GM04504 (cell line): ENCODE measurements at places on chromosomes 1 and 21.

DNA sequence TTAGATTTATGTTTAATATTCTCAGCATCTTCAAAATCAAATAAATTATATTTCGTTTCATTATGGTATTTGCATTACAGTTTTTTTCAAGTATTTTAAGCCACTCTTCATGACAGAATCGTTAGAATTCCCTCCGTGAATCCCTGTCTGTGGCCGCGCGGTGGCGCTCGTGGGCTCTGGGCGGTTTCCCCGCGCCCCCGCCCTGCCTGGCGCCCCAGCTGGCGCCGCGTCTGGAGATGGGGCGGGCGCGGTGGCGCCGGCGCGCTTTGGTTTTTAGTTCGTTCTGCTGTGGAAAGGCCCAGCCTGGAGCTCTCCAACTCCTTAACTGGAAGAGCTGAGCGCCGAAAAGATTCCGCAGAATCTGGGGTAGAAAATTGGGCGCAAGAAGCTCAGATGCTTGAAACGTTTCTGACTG is 25.7 kb downstream of the PRMT2 start:
- peak; percentile 50 for DNase-seq

DNA sequence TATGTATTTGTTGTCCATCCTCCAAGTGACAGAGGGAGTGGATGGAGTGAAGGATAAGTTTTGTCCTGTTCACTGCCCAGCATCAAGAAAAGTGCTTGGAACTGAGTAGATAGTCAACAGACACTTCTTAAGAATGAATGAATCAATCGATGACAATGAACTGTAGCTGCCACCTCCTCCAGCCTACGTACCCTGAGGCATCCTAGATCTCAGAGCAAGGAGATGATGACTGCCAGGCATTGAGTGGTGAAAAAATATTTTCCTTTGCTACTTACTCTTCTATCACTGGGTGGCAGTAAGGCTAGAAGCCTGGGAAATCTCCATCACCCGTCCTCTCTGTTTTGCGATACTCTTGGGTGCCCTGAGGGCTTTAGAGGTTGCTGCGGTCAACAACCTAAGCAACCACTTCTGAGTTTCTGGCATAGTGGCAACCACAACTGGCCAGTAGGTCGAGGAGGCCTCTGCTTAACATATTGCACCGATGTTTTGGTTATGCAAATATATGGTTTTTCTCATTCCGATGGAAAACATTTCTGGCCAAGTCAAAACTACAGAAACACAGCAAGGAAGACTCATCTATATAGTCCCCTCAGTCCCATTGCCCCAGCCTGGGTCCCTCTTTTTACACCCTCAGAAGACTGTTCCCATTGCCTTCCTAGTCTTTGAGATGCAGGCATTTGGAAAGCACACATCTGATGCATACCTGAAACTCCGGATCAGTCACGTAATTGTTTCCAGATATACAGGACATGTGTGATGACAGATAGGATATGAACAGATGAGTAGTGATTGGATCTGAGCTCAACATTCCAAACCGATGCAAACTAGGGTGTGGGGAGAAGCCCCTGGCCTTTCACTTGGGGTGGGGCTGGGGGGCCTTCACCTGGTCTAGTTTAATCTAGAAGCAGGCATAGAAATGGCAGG is 136.8 kb downstream of the RUNX1 start:
- DNase-seq = no peak

DNA sequence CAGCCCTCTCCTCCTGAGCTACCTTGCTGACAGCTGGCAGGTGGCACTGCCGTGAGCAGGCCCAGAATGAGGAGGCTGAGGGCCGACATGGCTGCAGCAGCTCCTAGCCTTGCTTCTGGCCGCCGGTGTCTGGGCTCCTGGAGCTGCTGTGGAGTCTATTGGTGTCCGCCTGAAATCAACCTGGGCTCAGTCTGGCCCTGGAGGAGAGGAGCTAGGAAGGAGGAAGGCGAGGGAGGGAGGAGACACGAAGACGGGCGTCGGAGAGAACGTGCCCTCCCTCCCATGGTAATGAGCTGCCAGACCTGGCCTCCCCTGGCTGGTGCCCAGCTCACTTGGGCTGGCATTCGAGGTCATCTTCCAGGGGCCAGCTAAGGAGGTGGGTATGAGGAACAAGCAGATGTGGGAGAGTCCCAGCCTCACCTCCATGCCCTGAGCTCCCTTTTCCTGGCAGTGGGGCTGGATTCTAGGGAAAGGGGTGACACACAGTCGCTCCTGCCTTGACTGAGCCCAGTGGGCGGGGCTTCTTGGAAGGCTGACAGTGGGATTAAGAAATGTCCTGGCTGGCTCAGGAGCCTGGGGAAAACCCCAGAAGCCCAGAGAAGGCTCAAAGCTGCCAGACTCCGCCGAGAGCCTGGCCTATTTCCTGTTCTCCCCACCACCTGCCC is at the start of gene PDZK1IP1:
Gene PDZK1IP1, minus strand, starts transcription at position 193 of the 665 bp plus-strand sequence. Its CDS starts 104 bp downstream, at position 89.
- DNase-seq = peak; percentile 58

DNA sequence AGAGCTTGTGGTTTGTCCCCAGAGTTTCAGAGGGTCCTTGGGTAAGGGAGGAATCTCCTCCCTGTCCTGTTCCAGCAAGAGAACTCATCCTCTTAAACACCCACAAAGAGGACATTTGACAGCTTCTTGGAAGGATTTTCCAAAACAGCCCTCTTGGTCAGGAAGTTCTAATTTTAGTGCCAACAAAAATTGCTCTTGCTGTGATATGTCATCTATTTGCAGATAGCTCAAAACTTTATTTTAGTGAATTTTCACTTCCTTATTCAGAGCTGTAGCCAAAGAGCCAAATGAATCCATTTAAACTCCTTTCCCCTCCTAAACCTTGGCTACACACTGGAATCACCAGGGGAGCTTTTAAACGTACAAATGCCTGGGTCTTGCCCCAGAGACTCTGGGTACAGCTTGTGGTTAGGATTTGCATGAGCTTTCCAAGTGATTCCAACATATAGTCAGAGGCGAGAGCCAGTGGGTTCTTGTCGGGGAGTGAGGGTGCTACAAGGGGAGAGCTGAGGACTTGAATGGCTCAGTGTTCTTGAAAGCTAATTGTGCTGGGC is 11.8 kb upstream of the RASSF5 start:
- DNase-seq = no peak

DNA sequence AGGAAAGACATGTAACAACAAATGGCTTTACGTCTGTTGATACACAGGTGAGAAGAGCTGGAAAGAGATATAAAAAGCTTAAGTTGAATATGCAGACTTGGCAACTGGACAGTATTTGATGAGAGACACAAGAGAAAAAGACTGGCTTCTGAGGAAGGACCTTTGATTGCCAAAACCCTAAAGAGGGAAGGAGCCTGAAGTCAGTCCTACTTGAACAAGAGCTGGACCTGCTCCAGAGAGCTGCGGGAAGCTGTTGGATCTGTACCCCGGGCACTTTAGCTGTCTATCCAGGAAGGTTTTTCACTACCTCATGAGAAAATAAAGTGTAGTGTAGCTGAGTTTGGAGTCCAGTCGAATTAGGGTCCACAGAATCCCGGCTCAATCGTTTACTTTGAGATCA is 25.3 kb upstream of the LRRC8B start:
- DNase-seq = no peak

DNA sequence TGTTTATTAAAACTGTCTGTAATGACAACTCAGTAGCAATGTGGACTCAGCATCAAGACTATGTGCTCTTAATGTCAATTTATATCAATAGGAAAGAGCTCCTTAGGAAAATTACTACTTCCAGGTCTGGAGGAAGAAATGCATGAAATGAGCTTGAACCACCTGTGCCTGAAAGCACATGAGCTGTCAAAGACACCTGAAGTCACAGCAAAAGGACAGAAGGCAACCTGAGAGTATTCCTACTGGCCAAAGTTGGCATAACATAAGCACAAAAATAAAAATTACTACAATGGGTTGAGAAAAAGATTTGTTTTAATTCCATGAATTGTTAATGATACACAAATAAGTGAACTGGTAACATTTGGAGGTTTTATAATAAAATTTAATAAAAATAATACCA is 13.4 kb upstream of the KRTAP7-1 start:
- DNase-seq = no peak

GRCh38 chr1:1597275-1597930 is 2.5 kb downstream of the FNDC10 start:
- DNase-seq = no peak

DNA sequence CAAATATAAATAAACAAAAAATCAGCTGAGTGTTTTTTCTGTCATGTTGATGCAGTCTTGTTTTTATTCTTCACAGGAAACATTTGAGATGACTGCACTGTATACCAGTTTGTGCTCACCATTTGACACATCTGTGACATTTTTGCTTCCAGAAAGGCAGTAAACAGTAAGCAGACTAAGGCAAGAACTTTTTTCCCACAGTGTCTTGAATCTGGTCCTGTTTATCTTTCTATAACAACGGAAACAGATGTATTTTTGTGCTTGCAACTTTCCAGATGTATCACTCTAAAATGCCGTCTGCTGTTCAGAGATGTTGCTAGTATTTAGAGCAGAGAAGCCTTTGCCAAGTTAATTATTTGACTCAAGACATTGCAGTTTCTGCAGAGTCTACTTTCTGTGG is 105.5 kb downstream of the ZC3H11B start:
- DNase-seq = peak; percentile 14

DNA sequence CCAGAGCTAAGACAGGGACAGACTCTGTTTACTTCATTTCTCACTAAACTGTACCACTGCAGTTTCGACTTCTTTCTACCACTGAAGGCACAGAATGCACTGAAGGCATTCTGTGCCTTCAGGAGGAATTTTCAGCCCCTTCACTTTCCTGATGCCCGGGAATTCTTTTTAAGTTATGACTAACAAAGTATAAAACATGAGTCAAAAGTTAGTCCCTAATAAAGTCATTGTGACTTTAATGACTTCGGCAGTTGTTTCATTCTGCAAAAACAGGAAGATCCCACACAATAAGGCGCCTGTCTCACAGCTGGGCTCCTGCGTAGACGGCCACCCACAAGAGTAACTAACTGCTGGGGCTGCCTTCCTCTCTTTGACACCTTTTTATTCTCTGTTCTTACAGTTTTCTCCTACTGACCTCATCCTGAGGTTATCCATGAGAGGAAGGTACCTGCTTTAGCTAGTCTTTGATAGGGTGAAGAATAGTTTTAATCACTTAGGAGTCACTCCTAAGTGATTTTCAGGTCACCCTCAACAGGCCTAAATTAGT is 183.9 kb upstream of the SGIP1 start:
- no peak for DNase-seq

DNA sequence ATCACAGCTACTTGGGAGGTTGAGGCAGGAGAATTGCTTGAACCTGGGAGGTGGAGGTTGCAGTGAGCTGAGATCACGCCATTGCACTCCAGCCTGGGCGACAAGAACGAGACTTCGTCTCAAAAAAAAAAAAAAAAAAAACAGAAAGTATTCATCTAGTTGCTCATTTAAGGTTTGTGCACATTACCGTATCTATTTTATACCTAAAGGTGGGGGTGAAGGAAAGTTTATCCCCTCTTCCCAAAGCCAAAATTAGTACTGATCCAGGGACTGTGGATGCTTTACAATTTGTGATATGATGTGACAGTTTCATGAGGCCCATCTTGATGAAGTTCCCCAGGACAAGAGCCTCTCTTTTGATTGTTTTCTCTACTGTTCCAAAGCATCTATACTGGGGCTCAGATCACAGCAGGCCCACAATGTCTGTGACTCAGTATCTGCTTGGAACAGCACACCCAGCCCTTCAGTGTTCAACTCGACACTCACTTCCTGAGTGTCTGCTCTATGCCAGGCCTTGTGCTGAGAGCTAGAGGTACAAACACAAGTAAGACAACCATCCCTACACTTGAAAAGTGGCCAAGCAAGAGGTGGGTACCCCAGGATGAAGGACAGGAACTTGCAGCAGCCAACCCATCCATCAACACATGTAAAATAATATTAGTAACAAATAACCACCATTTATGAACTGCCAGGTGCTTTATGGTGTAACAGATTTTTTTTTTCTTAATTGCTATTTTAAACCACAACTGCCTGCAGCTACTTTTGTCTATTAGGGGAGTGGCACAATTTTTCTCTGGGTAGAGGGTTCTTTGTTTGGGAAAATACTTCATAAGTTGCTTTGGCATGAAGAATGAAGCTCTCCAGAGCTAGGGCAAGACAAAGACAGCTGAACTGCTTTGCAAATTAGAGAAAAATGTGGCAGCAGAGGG is 29.0 kb upstream of the KHDRBS1 start:
- DNase-seq = peak; percentile 7

DNA sequence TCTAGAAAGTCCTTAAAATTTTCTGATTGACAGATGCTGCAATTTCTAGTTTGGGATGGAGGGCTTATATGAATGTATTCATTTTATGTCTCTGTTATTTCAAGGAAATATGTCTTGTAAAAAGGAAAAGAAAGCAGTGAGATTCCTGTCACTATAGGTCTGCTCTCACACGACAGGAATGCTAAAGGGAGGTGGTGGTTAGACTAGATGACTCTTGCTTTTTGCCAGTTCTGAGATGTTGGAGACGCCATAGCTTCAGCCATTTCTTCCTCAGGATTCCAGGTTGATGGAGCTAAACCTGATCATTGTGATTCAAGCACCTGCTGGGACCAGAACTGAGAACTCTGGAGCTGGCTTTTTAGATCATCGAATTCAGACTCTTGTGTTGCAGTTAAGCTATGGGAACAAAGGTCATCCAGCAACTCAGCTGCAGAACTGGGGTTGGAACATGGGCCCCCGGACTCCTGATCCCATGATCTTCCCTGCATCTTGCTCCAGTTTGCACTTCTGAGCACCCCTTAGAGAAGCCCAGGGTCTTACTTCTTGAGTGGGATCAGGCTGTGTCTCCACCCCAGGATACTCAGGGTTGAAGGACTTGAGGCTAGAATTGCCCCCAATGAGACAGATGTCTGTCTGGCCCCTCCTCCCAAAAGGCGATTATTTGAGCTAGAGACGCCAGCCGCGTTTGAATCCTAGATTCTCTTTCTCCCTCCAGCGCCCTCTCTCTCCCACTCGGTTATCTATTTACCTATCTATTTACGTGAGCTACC is 46.7 kb upstream of the FOXO6 start:
- DNase-seq = no peak

GRCh38 chr1:153364766-153365666 is 7.4 kb downstream of the S100A9 start:
- DNase-seq = no peak

DNA sequence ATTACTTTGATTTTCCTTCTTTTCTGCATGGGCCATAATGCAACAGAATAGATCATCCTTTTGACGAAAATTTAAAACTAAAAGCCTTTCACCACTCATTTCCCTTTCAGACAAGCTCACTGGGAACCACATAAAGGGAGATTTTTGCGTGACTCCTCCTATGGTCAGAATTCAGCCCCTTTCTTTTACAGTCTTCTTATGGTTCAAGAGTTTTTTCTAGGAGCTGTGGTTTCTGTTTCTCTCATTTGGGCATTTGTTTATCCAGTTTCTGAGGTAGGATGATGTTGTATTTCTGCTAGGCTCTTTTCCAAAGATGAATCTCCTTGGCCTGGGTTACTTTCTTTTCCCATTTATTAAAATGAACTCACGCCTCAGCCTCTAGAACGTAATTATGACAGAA is 16.9 kb downstream of the RGS1 start:
- no peak for DNase-seq
